Stimulated activated CD4-positive, alpha-beta T cell treated with anti-CD3 and anti-CD28 coated beads, Interleukin-2, amount 100 ng/mL, for 48 hours (primary cell): ENCODE measurements at places on chromosomes 2 and 18.

GRCh38 chr18:58354051-58354450, 274.8 kb downstream of the ALPK2 start:
- DNase-seq: no peak

DNA sequence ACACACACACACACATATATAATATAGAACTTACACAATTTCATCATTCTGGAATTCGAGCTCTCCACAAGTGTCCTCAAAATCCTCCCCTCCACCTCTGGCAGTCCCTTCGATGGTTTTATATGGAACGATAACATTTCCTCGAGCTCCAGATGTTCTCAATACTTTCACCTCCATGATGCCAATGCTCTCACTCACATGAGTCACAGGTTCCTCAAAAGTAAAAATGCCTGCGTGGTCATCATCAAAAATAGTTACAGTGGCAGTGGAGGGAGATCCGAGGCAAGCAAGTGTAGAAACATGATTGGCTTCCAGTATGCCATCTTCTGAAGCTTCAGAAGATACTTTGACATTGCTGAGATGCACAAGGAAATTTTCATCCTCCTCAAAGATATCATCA, 23.5 kb downstream of the SLC8A1 start:
- DNase-seq: no peak

GRCh38 chr2:6972067-6972710, 55.0 kb downstream of the RNF144A start:
- DNase-seq: no peak

- no peak for DNase-seq
Observed at GRCh38 chr2:97857553-97857952, 138.2 kb downstream of the TMEM131 start.

GRCh38 chr2:235841863-235842262, 326.3 kb downstream of the GBX2 start:
- no peak for DNase-seq

DNA sequence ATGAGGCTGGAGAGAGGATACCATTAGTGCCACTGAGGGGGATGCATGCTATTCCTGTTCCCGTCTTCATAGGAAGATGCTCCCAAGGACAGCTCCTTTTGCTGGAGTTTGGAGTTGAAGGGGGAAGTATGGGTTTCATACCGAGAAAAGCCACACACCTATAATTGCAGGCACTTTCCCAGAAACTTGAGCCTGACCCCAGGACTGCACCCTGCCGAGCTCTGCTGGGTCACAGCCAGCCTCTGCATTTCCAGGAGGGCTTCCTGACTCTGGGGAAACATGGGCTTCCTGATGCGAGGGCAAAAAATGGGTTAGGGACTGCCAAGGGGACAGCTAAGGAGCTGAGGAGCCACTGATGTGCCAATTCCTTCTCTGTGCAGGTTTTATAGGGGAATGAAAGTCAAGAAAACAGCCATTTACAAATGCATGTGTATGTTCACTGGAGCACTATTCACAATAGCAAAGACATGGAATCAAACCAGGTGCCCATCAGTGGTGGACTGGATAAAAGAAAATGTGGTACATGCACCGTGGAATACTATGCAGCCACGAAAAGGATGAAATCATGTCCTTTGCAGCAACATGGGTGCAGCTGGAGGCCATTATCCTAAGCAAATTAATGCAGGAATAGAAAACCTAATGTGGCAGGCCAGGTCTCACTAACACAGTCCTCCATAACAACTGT, 104.5 kb downstream of the ACAA2 start:
- DNase-seq: no peak

GRCh38 chr18:73688851-73689711, 458.6 kb downstream of the FBXO15 start:
- no peak for DNase-seq

GRCh38 chr18:43279015-43279744, 1.9 kb upstream of the SYT4 start:
- no peak for DNase-seq

GRCh38 chr2:177169810-177170514, 42.6 kb upstream of the HNRNPA3 start:
- no peak for DNase-seq

DNA sequence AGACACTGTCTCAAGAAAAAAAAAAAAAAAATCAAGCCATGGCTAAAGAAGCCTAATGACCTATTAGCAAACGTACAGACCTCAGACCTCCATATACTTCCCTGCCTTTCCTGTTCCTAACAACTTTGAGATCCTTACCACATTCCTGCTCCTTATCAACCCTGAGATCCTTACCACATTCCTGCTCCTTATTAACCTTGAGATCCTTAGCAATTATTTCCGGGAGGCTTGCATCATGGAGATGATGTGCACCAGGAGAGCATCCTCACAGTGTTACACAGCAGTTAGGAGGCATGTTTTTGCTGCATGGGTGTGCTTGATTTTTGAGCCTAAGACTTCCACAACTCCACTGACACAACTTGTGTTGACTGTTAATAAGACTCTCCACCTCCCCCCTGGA, 54.6 kb upstream of the RASGRP3 start:
- no peak for DNase-seq

DNA sequence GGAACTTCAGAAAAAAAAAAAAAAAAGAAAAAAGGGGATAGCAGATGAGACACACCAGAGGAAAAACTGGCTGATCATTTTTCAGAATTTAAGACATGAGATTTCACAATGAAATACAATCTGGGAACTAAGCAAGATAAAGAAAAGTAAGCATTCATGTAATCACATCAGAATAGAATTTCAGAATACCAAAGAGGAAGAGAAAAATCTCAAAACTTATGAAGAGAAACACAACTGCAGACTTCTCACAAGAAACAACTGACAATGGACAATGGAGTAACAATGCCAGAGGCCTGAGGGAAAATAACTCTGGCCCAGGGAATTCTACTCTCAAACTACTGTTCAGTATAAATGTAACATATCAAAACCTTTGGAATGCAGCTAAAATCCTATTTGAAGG, 13.2 kb upstream of the RRM2 start:
- no peak for DNase-seq

DNA sequence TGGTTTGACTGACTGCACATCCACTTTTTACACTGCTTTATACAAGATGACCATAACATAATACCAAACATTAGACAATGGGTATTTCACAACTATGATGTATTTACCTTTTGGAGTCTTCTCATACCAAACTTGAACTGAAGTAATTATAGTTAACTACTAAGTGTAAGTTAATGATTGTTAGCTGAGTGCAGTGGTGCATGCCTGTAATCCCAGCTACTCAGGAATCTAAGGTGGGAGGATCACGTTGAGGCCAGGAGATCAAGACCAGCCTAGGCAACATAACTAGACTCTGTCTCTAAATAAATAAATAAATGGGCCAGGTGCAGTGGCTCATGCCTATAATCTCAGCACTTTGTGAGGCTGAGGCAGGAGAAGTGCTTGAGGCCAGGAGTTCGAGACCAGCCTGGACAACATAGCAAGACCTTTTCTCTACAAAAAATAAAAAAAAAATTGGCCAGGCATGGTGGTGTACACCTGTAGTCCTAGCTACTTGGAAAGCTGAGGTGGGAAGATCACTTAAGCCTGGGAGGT, 44.9 kb upstream of the ORC2 start:
- DNase-seq: no peak

- DNase-seq: no peak
Observed at GRCh38 chr2:71538656-71539265, 85.4 kb downstream of the DYSF start.

GRCh38 chr2:103232865-103233264, 471.0 kb downstream of the TMEM182 start:
- DNase-seq: no peak

GRCh38 chr2:141423124-141423523, 707.7 kb downstream of the LRP1B start:
- no peak for DNase-seq

DNA sequence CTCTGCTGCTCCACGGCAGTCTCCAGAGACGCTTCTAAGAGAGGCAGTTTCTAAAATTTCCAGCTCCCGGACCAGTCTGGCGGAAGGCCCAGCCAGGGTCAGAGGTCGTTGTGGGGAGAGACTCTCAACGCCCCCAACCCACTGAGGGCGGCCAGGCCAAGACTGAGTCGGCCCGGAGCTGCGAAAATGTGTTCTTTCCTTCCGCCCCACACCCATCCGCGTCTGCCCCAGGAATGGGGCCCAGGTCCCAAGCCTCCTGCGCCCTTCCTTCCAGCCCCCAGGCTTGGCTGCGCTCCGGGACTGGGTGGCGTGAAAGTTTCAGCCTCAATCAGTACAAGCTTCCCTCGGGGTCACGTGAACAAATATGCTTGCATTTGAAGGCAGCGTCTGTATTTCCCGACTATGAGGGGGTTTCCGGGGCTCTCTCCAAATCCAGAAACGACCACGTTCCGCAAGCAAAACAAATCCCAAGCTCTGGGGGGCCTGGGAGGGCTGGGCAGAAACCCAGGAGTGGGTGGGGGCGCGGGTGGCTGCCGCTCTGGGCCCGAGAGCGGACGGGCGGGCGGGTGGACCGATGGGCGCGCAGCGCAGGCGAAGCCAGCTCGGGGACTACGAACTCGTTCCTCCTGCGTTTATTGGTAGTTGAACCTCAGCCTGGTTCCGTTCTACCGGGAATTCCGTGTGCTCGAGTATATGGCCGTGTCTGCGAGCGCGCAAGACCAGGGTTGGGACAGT, 3.3 kb downstream of the HOXD3 start:
- no peak for DNase-seq

DNA sequence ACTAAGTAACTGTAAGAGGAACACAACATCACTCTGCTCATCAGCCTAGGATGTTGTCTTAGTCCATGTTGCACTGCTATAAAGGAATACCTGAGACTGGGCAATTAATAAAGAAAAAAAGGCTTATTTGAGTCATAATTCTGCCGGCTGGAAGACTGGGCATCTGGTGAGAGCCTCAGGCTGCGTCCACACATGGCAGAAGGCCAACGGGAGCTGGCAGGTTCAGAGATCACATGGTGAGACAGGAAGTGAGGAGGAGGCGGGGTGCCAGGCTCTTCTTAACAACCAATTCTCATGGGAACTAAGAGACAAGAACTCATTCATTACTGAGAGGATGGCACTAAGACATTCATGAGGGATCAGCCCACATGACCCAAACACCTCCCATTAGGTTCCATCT, 46.8 kb downstream of the EPG5 start:
- no peak for DNase-seq

- no peak for DNase-seq
Observed at GRCh38 chr2:102983786-102984185, 222.0 kb downstream of the TMEM182 start.

- DNase-seq: no peak
Observed at GRCh38 chr2:18623782-18624181, 34.4 kb upstream of the NT5C1B start.

DNA sequence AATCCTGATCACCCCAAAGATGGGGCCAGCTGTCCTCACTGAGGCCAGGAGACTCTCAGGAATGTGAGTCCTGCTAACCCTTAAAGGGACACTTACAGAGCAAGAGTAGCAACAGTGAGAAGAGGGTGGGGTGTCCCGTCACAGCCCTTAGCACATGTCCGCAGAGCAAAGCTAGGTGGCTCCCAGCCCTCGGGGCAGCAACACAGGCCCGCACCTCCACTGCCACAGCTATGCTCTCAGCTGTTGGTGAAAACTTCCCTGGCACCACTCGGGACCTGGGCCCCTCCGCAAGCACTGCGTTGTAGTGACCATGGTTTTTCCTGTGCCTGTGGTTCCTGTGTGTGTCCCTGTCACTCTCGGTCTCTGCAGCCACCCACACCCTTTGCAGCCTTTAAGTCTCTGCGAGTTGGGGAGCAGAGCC, 76.4 kb upstream of the UXS1 start:
- DNase-seq: no peak

- DNase-seq: peak; percentile 35
Observed at GRCh38 chr2:119517433-119517832, 6.8 kb downstream of the SCTR start.

GRCh38 chr2:58081000-58081399, 34.4 kb downstream of the VRK2 start:
- DNase-seq: no peak

DNA sequence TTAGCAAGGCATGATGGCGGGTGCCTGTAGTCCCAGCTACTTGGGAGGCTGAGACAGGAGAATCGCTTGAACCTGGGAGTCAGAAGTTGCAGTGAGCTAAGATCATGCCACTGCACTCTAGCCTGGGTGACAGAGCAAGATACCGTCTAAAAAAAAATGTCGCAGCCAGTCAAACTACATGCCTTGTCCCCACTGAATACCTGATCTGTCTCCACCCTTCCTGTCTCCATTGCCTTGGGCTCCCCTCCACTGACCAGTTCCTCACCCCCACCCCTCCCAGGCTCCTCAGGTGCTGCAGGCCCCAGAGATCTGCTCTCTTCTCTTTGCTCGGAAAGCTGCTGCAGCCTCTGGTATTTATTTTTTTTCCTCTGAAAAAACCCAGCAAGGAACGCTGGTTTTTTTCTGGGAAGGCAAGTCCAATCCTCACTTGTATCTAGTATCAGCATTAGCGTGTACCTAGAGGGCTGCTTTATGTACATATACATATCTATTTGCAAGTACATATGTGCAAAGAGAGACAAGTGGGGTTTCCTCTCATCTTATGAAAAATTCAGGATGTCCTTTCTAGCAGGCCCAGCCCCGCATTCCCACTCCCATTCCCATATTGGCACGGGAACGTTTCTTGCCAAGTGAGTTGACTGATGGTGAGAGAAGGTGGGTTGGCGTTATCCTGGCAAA, 4.4 kb downstream of the PSD4 start:
- no peak for DNase-seq

- no peak for DNase-seq
Observed at GRCh38 chr18:22048221-22048620, 121.2 kb upstream of the GATA6 start.

- no peak for DNase-seq
Observed at GRCh38 chr18:1914489-1914888, 656.8 kb downstream of the METTL4 start.

DNA sequence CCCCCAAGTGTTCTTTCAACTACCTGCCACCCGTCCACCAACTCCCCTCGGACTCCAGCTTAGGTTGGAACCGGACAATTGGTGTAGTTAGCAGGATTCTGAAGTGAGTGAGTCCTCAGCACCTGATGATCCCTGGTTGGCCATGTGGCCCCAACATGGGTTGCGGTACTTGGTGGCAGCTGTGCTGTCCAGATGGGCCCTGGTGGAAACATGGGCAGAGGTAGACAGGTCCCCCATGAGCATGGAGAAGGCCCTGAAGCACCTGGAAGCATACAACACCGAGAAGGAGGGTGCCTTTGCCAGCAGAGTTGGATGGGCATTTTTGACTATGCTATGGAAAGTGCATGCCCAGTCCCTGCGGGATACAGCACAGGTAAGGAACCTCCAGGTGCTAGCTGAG, 11.0 kb upstream of the C2orf42 start:
- no peak for DNase-seq

GRCh38 chr2:11398750-11399437, 54.5 kb upstream of the ROCK2 start:
- no peak for DNase-seq

- DNase-seq: no peak
Observed at GRCh38 chr2:30511122-30512083, 64.4 kb downstream of the LCLAT1 start.

DNA sequence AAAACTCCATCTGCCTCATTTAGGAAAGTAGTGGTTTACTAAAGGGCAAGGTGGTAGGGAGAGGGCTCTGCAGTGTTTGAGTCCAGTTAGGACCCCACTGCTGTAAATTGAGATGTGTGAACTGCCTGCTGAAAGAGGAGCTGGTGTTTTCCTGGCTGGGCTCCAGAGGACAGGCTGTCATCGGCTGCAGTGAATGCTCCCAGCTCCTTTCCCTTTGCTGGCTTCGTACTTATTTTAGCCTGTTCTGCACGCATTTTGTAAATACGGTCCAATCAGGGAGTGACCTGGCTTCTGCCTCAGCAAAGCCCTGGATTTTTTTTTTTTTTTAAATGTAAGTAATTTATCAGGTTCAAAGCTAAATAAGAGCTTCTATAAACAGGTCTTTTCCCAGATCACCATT, 37.5 kb downstream of the SLC4A3 start:
- DNase-seq: no peak
